ENCODE measurements at places on chromosomes 4 and X.

DNA sequence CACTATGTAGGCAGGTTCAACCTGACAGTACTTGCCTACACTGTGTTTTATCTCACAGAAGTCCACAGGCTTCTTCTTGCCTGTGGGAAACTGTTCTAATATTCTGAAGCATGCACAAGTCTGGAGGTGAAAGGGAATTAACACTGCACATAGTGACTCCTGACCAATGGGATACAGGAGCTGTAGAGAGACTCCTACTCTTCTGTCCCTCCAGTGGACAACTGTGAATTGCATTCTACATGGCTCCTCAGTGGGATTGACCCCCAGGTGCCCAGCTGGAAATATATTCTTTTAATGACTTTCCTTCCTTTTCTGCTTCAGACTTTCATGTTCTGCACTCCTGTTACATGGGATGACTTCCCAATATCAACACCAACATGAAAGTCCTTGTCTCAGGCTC, 8.2 kb upstream of the YIPF6 start:
- no peak for DNase-seq

DNA sequence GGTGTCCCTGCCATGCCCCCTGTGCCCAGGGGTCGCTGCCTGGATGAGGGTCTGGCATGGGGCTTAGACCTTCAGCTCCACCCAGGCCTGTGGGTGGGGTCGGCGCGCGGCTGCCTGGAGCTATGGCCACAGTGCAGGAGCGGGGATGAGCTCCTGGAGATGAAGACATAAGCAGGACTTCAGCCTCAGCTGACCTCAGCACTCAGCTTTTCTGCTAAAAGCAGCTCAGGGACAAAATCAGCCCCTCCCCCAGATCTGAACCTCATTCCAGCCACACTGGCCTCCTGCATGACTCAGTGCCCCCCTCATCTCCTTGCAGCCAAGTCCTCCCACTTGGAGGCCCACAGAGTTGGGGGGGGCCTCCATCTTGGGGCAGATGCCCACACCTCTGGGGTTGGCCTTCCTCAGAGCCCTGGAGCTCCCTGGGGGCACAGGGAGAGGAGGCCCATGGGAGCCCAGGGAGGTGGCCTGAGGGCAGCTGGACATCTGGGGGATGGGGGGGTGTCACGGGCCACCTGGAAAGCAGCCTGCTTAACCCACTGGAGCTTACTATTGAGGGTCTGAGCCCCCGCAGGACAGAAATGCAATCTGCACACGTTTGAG, 19.4 kb upstream of the CPLX1 start:
- no peak for DNase-seq

DNA sequence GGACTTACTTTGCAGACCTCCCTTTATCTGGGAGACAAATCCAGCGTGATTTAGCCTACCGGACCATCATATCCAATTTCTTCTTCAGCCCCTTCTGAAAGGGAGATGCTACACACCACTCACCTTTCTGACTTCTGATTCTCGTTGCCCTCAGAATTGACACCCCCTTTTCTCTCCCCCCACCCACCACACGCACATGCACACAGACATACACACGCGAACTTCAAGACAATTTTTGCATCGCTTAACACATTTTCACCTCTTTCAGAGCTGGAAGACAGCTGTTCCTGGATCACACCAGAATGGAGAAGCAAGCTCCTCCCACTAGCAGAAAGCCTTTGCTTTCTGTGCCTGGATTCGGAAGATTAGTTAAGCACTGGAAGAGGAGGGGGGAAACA, 1.0 kb upstream of the SNCA start:
- no peak for DNase-seq

DNA sequence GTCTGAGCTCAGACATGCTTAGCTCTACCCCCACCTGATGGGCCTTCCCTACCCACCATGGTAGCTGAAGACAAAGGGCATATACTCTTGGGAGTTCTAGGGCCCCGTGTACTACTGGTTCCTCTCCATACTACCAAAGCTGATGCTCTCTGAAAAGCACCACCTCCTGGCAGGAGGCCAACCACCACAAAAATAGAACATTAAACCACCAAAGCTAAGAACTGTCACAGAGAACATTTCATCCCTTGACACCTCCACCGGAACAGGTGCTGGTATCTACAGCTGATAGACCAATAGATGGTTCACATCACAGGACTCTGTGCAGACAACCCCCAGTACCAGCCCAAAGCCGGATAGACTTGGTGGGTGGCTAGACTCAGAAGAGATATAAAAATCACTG, 13.4 kb downstream of the EDA2R start:
- no peak for DNase-seq

- DNase-seq: no peak
Observed at GRCh38 chr4:6474705-6475457, 2.5 kb upstream of the PPP2R2C start.

- no peak for DNase-seq
Observed at GRCh38 chr4:113591982-113592381, 169.6 kb downstream of the CAMK2D start.

- DNase-seq: no peak
Observed at GRCh38 chrX:24398766-24399165, 38.3 kb downstream of the SUPT20HL1 start.

DNA sequence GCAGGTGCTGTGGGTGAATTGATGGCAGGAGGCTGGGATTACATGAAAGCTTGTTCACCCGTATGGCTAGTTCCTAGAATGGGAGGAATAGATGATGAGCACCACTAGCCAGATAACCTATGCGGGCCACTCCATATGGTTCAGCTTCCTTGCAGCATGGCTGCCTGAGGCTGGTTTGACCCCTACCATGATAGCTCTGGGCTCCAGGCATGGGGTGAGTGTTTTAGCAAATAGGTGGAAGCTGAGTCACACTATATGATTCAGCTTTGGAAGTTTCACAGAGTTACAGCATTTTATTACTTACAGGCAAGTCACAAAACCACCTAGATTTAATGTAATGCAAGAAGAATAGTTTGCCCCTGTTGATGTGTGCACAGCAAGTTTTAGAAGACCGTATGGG, 603.2 kb downstream of the STIM2 start:
- DNase-seq: peak; percentile 1

DNA sequence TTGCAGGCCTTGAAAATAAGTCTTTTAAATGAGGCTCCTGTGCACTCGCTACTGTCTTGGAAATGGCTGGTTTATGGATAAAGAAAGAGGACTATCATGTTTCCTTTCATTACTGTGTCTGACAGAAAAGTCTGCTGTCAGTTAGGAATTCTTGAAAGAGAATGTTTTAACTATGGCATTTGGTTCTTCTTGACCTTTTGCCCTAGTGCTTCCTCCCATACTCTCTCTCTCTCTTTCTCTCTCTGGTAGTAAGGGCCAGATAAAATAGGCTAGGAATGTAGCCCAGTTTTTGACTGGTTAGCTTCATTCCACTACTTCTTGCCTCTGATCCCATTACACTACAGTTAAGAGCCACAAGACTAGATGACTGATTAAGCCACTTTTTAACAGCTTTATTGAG, 29.8 kb downstream of the YY2 start:
- no peak for DNase-seq

All from fibroblast of skin of left biceps (primary cell).